Stimulated activated CD8-positive, alpha-beta memory T cell treated with anti-CD3 and anti-CD28 coated beads, Interleukin-12 subunit alpha, Interleukin-12 subunit beta, amount 100 ng/mL, for 4 hours (primary cell): ENCODE measurements at places on chromosomes 2 and 18.

DNA sequence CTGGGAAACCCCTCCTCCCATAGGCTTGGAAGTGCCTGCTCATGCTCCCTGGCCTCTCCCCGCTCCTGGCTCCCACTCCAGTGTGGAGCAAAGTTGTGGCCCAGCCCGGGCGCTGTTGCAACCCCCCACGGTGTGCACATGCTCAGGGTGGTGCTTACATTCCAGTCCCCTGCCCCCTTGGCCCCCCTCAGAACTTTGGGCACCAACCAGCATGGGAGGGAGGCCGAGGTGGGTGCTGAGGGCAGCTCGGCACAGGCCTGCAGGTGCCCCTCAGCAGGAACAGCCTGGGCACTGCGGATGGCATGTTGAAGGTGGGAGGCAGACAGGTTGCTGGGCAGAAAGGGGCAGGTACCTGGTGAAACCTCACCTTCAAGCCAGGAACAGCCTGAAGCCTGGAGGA lies 125.3 kb downstream of the ARHGAP28 start:
- DNase-seq: no peak

DNA sequence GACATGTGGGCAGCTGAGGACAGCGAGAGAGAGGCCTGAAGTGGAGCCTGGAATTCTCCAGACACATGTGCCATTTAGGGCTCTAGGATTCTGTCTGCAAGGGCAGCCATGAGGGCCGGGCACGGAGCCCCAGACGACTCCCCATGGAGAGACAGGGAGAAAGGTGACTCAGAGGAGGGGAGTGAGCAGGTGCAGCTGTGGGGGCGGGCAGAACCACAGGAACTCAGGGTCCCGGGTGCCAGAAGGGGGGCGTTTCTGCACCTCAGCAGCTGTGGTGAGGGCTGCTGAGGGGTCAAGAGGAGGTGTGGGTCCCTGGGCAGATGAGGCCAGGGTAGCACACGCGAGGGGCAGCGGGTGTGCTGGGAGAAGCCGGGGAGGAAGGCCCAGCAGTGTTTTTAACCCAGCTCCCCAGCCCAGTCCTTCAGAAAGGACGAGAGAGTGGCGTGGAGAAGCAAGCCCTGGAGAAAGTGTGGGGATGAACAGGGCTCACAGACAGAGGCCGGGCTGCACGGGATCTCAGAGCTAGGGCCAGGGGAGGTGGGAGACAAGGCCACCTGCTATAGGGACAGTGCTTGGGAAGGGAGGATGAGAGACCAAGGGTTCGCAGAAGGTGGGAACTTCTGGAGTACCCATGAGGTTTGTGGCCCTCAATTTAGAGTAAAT lies 7.6 kb downstream of the GPR17 start:
- DNase-seq: no peak

- DNase-seq: no peak
Measured at GRCh38 chr2:46164529-46165301, 132.5 kb upstream of the EPAS1 start.

- DNase-seq: no peak
Measured at GRCh38 chr18:10044054-10044453, 130.2 kb downstream of the VAPA start.

- no peak for DNase-seq
Measured at GRCh38 chr18:33440060-33441043, at the start of gene CCDC178. CCDC178 (minus strand) TSS chr18:33440721; CDS start chr18:33412088, 28,633 bp downstream.

- DNase-seq: no peak
Measured at GRCh38 chr2:28420722-28421121, 28.1 kb downstream of the FOSL2 start.

DNA sequence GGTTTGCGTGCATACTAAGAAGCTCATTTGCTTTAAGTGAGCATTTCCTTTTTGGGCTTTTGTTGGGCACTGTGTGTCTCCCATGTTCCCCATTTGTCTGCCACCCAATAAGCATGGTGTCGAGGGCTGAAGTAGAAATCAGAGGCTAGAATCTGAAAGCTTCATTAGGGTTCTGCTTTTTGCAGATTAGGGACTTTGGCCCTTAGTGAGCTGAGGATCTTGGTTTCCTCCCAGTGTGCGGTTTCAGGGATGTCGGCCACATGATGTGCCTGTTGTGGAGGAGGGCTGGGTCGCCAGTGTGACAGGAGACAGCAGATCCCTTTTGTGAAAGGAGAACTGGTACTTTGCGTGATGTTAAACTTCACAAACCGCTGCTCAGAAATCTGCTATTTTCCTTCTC lies 41.1 kb downstream of the PLEKHB2 start:
- no peak for DNase-seq
